ENCODE measurements at places on chromosomes 5 and 9.

DNA sequence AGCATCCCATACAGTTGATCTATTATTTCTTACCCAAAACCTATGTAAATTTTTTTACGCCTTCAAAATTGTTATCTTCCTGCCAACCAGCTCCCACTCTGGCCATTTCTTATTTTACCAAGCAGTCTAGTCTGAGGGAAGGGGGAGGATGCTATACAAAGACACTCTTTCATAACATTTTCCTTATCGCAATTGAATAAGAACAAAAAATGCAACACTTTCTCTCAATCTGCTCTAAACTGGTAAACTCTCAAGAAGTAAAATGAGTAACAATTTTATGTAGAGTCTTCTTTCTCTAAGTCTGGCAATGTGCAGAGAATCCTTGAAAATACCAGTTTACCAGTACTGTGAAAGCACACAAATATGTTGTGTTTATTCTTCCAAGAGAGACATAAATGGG lies 1216.3 kb downstream of the PTPRD start:
- no peak for DNase-seq

DNA sequence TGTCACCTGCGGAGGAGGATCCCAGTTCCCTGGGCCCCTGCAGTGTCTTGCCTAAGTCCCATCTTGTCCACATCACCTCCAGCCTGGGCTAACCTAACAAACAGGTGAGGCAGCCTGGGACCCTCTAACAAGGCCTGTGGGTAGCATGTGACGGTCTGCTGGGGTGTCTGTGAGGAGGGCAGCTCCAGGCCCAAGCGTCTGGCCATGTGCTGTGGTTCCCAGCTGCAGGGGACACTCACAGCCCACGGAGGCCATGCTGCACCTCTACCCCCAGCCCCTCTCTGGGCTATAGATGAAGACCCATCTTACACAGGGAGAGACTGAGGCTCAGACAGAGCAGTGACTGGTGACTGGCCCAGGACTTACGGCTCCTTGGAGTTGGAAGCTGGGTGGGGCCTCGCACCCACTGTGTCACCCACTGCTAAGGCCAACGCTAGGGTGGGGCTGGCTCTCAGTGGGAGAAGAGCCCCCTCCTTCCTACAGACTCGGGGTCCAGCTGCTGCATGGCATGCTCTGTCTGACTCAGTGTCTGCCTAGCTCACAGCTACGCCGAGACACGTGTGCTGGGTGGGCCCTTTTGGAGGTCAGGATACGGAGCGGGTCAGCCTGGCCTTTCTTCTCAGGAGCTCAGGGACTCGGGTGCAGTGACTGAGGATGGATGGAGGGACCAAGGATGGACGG lies 40.8 kb upstream of the RNF130 start:
- DNase-seq = no peak

DNA sequence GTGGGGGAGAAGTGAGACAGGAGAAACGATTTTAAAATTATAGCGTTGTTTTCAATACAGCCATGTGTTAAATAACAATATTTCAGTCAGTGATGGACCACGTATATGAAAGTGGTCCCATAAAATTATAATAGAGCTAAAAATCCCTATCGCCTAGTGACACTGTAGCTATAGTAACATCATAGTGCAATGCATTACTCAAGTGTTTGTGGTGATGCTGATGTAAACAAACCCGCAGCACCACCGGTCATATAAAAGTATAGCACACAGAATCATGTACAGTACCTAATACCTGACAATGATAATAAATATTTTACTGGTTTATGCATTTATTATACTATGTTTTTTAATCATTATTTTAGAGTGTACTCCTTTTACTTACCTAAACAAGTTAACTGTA lies 407.4 kb upstream of the SEMA6A start:
- no peak for DNase-seq

GRCh38 chr9:38026021-38026809 lies 42.8 kb downstream of the SHB start:
- no peak for DNase-seq

DNA sequence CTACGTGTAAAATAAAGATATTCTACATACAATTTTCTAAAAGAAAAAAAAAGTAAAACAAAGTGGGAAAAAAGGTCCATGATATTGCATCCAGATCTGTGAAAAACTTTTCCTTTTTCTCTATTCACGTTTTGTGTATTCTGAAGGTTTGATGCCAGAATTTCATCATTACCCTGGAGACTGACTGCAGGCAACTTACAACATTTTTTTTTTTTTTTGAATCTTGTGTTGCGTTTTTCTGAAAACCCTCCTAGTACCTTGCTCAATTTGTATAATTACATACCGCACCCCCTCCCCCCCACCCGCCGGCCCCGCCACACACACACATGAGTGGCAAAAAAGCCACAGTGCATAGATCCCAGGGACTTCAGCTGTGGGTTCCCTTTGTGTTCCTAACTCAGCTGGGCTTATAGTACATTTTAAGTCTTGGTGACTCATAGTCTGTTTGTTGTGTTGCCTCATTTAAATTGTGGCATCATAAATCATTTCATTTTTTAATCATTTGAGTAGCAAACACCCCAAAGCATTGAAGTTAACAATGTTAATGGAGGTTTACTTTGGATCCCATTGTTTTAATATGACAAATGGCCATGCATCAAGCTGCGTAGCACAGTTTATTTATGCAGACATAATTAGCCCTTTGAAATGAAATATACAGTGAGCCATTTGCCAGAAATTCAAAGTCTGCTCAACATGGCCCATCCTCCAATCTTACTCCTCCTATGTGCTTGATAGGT lies 36.0 kb downstream of the PRDM6 start:
- DNase-seq = no peak

GRCh38 chr5:136979131-136979530 lies 520.0 kb downstream of the SPOCK1 start:
- no peak for DNase-seq

GRCh38 chr5:175696139-175696854 lies 38.4 kb downstream of the HRH2 start:
- DNase-seq = no peak

- DNase-seq = no peak
These were observed 61.4 kb downstream of the SNX24 start for GRCh38 chr5:122906768-122907167.

- DNase-seq = no peak
These were observed 81.6 kb downstream of the TLE1 start for GRCh38 chr9:81607593-81608288.

DNA sequence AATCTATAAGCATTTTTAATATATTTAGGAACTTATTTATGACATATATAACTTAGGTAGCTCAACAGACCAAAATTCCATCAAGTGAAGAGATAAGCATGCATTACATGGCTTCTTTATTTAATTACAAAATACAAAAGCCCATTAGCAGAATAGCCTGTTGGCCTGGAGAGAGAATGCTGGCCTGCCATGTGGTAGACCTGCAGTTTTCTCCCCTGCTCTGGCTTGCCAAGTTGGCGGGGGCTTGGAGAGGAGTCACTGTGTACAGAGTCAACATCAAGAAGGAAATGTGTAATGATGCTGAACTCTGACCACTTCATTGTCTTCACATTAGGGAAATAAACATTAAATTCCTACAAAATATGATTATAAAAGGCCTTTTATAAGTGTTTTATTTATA lies 69.8 kb upstream of the CNTLN start:
- no peak for DNase-seq

DNA sequence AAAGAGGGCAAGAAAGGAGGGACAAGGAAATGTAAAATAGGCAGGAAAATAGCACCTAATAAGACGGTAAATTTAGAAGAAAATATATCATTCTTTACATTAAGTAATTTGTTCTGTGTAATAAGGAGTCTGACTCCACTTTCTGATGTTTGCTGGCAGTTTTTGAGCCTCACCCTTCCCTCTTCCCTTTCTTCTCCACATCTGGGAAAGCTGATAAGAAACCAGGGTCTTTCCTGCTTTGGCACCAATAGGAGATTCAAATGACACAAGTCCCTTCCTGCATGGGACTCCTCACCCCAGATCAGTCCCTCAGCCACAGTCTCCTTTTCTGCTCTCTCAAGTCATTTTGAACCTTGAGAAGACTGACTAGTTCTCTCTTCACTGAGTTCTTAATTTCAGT lies 31.2 kb upstream of the LECT2 start:
- no peak for DNase-seq

DNA sequence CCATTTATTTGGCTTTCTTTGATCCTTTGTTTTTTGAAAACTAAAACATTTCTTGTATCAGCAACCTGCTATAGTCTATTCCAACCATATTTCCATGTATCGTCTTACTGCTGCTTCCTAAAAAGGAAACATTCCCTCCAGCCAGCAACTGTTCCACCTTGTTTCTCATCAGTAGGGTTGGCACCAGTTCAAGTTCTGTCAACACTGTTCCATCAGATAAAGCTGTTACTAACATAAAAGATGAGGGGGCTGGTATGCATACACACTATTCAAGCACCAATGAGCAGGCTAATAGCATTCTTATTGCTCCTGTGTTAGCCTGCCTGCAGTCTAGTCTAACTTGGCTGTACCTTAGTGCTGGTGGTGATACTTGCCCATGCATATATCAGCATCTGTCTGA lies 178.3 kb downstream of the CWC27 start:
- no peak for DNase-seq

- no peak for DNase-seq
These were observed 65.7 kb downstream of the IQGAP2 start for GRCh38 chr5:76468635-76469425.

DNA sequence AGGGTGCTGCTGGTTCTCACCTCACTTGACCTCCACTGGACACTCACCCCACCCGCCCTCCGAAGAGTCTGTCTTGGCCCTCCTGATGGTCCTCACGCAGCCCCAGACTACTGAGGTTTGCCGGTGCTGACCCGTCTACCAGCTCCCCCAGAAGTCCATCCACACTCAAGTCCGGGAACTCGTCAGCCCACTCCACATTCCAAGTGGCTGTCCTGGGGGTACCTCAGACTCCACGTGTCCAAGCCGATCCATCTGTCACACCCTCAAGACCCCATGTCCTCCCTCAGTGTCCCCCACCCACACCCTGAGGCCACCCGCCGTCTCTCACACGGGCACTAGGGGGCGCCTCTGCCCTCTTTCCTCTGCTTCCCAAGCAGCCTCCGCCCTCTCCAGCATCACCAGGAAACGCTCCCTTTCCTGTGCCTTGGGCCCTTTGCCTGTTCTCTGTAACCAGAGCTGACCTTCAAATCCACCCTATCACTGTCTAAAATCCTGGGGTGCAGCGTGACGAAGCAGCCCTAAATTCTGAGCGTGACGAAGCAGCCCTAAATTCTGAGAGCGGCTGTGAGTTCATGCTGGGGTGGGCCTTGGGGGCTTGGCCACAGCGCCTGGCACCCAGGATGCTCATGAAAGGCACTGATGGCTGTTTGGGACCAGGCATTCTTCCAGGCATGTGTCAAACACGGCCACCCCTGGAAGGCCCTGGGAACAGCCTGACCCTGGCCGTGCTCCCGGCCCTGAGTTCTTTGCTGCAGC lies 95.7 kb downstream of the KCNT1 start:
- DNase-seq = no peak

- no peak for DNase-seq
These were observed 476.3 kb downstream of the RAB3C start for GRCh38 chr5:59058969-59059687.

DNA sequence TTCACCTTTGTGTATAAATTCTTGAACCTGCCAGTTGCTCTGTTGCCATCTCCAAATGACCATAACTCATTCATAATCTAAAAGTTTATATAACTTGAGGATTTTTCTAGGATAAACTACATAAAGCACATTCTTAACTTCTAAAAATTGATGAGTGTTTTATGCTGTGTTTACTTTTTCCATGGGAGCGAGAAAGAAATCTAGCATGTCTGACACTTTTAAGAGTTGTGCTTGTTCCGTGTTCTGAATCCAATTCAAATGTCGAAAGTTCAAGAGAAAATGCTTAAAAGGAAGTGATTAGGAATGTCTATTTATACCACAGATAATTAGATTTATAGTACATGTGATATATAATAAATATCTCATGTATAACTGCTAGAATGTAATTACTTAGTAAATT lies 154.4 kb downstream of the DEPDC1B start:
- no peak for DNase-seq

Measured in memory B cell (primary cell).